SK-MEL-5 (cell line): ENCODE measurements at places on chromosomes 2 and 18.
A peak's percentile ranks its signal among the peaks of the same experiment; 100 is the strongest.

GRCh38 chr18:26307161-26307773 lies 81.0 kb downstream of the TAF4B start:
- DNase-seq, result peak; percentile 70

GRCh38 chr2:157184161-157184895 lies 73.2 kb upstream of the GALNT5 start:
- no peak for DNase-seq

GRCh38 chr18:11747731-11748130 lies 58.7 kb downstream of the GNAL start:
- DNase-seq, result no peak

DNA sequence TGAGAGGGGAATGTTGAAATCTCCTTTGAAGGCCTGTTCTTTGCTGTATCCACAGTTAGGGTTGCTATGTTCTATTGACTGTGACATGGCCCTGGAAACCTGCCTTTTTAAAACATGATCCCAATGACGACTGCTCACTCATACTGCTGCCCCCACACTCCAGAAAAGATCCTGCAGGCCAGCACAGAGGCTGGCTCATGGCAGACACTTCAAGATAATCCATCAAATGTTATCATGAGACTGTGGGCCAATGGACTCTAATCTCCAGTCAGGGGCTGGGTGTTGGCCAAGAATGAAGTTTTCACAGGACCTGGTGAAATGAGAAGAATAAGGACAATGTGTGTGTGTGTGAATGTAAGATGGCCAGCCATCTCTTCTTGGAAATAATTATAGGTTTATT lies 59.0 kb upstream of the THOC1 start:
- DNase-seq, result no peak

- DNase-seq, result no peak
These were observed 504.9 kb downstream of the CCDC85A start for GRCh38 chr2:56688661-56689060.

DNA sequence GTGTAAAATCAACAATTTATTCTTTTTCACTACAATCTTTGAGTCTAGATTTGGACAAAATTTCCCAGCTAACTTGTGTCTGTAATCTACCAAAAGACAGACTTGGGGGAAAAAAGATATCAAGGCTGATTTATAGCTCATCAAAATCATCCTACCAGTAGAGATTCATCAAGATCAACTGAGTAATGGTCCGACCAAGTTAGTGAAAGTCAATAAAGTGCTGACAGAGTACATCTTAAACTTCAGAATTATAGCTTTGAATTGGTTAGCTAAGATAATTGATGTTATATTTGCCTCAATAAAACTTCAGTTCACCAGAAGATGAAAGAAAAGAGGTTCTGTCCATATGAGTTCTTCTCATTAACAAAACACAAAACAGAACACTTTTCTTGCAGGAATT lies 207.1 kb upstream of the KYNU start:
- DNase-seq, result no peak

GRCh38 chr18:63079114-63079513 lies 240.5 kb downstream of the BCL2 start:
- DNase-seq, result peak; percentile 18

GRCh38 chr2:196290569-196290968 lies 119.2 kb upstream of the STK17B start:
- no peak for DNase-seq

DNA sequence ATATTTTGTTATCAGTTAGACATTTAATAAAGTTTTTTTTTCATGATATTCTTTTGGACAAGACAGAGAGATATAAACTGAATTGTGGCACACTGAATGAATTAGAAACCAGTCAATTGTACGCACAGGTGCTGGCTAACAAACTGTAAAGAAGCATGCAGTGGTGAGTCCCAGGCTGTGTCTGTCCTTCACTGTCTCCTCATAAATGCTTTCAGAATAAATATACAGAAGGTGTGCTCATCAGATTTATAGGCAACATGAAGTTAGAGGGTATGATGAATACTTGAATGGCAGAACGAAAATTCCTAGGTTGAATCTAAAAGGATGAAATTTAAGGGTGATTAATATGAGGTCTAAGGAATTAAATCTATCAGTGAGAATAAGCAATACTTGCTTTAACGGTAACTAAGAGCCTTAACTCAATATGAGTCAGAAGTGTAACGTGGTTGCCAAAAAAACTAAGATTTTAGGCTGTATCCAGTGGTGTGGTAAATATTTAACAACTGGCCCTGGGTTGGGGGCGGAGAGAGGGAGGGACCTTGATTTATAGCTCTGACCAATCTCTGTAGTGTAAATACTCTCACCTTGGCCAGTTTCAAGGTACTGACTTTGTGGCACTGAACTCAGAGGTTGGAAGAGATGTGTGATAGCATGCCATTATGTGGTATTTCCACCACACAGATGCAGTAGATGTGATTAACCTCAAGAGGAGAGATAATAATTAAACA lies 41.9 kb upstream of the AAK1 start:
- DNase-seq, result no peak

- DNase-seq, result no peak
These were observed 96.2 kb downstream of the COPS8 start for GRCh38 chr2:237181844-237182243.

DNA sequence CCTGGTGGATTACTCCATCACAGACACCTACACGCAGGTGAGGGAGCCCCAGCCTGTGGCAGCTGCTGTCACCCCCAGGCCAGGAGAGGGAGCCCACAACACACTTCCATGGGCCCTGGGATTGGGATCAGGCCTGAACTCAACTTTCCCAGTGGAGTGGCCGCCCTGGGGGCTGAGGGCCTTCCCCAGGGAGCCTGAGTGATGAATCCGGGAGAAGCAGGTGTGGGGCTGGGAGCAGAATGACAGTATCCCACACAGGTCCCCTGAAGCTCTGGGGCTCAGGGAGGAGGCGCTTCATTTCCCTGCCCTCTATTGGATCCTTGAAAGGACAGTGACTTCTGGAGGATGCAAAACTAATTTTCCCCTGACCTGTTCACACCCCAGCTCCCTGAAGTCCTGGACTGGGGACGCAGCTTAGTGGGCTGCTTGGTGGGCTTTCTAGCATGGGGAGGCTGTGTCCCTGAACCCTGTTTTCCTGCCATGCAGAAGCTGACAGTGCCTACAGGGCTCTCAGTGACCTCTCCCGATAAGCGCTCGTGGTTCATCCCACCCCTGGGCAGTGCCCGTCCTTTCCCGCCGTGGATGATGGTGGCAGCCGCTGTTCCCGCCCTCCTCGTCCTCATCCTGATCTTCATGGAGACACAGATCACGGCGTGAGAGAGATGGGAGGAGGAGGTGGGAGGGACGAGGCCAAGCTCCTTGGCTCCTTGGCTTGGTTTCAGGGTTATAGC lies 11.0 kb downstream of the SLC4A3 start:
- DNase-seq, result no peak

DNA sequence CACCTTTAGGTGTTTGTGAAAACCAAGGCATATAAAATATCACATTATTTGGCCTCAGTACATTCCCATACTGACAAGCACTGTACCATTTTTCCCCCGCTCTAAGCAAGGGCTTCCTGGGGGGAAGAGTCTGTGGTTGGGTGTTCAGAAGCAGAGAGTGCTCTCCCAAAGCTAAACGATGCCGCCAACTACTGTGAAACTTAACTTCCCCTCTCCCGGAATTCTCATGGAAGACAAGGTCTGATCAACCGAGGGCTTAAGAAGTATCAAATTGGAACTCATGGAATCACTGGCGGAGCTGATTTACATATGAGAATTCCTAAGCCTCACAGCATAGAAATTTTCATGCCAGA lies 433 bp upstream of the MFF start:
- DNase-seq, result no peak

DNA sequence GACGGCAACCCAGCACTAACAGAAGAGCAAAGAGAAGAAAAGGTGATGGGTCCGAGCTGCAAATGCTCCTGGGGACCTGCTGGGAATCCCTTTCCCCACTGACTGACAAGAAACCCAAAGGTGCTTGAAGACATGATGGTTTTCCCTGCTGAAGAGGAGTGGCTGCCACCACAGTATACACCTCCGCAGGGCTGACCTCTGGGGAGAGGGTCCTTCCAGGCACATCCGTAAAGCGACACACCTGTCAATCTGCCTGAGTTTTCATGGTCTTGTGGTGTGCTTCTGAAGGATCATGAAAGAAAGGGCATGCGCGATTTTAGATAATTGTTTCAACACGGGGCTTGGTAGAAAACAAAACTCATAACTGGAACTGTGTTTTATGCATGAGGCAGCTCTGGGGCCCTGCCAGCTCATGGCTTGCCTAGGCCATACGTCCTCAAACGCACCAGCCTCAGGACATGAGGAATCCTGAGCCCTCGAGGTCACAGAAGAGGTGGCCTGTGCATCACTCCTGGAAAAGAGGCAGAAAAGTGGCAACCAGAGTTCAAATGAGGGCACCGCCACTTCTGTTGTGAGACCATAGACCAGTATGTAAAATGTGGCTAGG lies 51.8 kb downstream of the SERTAD2 start:
- no peak for DNase-seq

GRCh38 chr2:109613922-109614714 lies at the start of the genes SEPTIN10 and SOWAHC:
SEPTIN10 (minus strand) TSS chr2:109613966; CDS start chr2:109613827, 139 bp downstream.
SOWAHC (plus strand) TSS chr2:109614364; CDS start chr2:109614490, 126 bp downstream.
- peak; percentile 97 for DNase-seq

GRCh38 chr2:177983183-177983788 lies 89.3 kb downstream of the PDE11A start:
- peak; percentile 75 for DNase-seq

DNA sequence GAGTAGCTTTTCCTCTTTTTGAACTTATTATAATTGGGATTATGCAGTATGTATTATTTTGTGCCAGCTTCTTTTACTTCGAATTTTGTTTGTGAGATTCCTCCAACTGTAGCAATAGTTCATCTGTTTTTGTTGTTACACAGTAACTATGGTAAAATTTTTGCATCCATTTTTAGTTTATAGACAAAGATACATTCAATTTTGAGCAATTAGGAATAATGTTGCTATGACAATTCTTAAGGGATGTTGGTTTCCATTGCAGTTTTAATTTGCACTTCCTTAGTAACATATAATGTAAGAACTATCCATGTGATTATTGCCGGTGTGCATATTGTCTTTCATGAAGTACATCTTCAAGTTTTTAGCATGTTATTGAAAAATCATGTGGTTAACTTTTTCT lies 20.7 kb downstream of the CCDC102B start:
- no peak for DNase-seq

- DNase-seq, result no peak
These were observed 90.1 kb downstream of the TCF4 start for GRCh38 chr18:55497825-55498403.

DNA sequence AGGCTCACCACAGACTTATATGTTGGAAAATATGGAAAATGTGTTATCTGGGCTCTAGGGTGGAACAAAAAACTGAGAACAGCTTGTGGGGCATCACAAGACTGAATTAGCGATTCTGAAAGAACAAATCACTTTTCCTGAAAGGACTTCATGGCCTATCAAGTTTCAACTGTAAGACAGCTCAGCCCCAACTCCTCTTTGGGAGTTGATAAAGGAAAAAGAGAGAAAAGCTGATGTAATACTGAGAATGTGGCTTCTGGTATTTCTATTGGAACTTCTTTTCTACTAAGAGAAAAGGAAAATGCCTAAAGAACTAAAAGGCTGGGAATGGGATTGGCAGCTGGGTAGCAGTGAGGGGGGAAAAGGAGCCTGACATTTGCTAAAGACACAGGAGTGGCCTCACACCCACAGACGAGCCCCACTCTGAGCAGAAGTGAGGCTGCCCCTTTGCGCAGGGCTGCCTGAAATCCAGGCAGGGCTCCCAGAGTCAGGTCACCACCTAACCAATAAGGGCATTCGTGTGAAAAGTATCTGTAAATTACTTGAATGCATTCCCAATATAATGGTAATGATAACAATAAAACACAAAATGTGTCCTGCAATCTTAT lies 75.6 kb downstream of the LRP2 start:
- DNase-seq, result no peak

DNA sequence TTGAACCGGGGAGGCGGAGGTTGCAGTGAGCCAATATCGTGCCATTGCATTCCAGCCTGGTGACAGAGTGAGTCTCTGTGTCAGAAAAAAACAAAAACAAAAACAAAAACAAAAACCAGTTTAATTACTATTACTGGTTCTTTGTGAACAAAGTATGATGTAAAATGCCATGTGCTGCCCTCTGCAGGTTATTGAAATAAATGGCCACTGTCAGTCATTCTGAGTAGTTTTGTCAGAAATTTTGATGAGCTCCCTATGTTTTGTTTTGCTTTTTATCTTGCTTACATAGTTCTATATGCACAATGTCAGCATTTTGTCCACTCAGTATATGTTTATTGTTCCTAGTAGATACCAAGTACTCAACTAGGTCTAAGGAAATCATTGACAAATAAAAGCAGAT lies 423.6 kb upstream of the CHST9 start:
- DNase-seq, result peak; percentile 4

DNA sequence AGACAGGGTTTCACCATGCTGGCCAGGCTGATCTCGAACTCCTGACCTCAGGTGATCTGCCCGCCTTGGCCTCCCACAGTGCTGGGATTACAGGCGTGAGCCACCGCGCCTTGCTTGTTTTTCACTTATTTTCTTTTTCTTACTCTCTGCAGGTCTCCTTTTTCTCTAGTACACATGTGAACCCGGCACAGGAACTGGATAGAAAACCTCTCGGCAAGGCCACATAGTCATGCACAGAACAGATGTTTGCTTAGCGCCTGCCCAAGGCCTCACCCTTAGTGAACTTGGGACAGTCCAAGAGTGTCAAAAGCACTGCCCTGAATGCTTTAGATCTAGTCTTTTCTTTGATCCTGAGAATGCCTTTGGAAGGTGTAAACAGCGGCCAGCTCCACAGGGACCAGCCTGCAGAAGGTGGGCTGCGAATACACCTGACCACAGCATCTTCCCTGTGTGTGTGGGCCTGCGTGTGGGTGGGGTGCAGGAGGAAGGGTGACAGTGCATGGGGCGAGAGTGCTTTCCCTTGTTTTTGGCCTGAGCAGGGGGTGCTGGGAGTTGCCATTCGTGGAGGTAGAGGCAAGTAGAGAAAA lies 27.0 kb downstream of the IMPA2 start:
- no peak for DNase-seq

DNA sequence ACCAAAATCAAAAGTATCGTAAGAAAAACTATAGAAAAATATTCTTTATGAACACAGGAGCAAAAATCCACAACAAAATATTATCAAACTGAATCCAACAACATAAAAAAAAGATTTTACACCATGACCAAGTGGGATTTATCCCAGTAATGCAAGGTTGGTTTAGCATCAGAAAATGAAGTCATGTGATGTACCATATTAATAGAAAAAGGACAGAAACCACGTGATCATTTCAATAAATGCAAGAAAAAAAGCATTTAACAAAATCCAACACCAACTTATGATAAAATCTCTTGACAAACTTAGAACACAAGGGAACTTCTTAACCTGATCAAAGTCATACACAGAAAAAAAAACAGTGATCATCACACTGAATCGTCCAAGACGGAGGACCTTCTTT lies 105.3 kb downstream of the NFATC1 start:
- DNase-seq, result no peak

- no peak for DNase-seq
These were observed 138.1 kb downstream of the B3GNT2 start for GRCh38 chr2:62334009-62334408.
